Stimulated activated CD8-positive, alpha-beta memory T cell treated with anti-CD3 and anti-CD28 coated beads, Interleukin-15, amount 100 ng/mL, for 1 hour (primary cell): ENCODE measurements at places on chromosomes 5 and 9.

GRCh38 chr5:150603491-150603890 is 37.0 kb upstream of the SYNPO start:
- DNase-seq: no peak

DNA sequence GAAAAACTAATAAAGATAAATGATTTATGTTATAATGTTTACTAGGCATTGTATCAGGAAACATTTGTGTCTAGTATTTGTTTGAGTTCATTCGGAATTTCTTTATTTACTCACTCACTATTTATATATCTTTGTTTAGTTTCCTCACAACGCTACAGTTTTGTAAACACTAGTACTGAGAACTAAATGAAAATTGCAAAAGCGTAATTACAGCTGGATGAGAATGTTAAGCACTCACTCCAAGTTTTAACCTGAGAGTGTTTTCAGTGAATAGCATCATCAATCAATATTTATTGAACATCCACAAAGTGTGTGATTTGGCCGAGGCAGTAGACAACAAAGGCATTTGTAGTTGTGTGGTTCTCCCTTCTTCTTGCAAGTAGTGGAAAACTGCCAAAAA is 969.6 kb upstream of the DMAC1 start:
- no peak for DNase-seq

GRCh38 chr9:135883410-135884089 is 23.8 kb downstream of the CAMSAP1 start:
- no peak for DNase-seq

DNA sequence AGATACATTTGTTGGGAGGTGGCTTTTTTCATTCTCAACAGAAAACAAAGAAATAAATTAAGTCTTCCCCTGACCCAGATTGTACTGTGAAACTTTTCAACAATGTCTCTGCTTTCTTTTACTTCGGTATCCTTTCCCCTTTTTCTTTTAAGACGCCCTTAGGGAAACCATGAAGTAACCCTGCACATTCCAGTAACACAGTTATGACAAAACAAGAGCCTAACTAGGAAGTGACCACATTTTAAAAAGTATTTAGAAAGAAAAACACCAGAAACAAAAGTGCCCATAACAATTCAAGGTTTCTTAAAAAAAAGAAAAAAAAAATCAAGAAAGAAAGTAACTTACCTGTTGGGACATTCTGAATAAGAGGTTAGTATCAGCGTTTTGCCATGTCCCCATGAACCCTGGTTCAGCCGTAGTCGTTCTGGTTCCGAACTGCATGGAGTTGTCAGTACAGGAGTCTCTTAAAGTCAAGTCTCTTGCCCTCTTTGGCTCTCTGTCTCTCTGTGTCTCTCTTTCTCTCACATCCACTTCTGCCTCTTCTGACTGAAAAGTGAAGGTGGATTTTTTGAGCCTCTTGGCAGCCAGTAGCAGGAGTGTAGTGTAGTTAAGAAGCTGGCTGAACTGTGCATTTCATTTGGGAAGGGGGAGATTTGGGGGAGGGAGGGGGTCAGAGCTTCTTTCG is 142.9 kb downstream of the BNC2 start:
- no peak for DNase-seq

- no peak for DNase-seq
Observed at GRCh38 chr9:116008278-116008677, 145.3 kb upstream of the PAPPA start.

GRCh38 chr5:72160959-72161358 is 53.7 kb downstream of the MAP1B start:
- DNase-seq: no peak
